GM04503 (cell line): ENCODE measurements at places on chromosomes 5 and 9.

GRCh38 chr9:129068990-129069861 is 11.7 kb upstream of the DOLPP1 start:
- no peak for DNase-seq

DNA sequence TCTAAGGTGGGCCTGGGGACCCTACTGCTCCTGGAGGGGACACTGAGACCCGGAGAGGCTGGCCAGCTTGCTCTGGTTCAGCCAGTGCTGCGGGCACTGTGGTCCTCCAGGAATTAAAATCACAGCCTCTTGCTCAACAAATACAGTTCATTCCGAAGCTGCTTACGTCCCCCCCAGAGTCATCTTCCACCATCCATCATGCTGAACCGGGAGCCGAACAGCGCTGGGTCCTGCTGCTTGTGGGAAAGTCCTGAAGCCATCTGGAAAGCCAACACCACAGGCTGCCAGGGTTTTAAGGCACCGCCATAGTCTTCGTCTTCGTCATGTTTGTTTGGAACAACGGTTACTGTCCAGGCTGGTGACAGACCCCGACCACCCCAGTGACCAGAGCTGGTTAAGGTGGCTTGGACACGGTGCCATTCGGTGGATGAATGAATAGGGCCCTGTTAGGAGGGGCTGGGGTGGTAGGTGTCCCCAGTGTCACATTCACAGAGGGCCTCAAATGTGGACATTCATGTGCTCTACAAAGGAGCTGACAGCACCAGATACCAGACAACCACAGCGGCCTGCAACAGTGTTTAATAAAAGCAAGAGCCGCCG is 81.6 kb upstream of the PHYKPL start:
- DNase-seq = no peak

GRCh38 chr5:34982823-34983222 is 53.5 kb downstream of the DNAJC21 start:
- no peak for DNase-seq

DNA sequence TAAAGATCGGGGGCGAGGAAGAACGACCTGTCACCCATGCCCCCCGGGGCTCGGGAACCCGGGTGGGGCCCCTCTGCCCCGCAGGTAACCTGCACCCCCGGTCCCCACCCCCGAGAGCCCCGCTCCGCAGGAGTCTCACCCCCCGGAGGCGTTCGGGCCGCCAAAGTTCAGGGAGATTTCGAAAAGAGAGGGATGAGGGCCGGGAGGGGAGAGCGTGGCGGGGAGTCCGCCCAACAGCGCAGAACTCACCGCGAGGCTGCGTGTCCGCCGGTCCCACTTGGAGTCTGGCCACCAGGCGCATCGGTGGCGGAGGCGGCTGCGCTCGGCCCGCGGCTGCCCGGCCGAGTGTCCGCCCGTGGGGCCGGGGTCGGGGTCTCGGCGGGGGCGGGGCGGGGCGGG is at the start of gene PHF19:
Gene PHF19 (minus strand): TSS at position 347 of the 399 bp plus-strand sequence. CDS start 2,447 bp downstream, outside the sequence.
- DNase-seq = no peak

- no peak for DNase-seq
These were observed 168.4 kb upstream of the MAP1B start for GRCh38 chr5:71938895-71939294.

- no peak for DNase-seq
These were observed 53.7 kb upstream of the PIP5K1B start for GRCh38 chr9:68651280-68651893.

DNA sequence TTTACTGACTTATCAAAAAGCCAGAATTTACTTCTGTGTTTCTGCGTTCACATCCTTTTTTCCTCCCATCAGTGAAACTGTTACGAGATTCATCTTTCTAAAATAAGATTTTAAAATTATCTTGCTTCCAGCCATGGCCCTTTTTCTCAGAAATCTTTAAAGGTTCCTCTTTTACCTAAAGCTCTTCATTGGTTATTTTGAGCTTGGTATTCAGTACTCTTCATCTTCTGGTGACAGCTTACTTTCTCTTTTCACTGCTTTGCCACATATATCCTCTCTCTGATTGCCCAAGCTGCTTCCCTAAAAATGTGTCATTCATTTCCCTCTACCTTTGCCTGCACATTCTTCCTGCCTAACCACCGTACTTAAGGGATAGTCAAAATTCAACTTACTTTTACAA is 32.3 kb downstream of the TGFBR1 start:
- DNase-seq = no peak

- DNase-seq = no peak
These were observed 94.0 kb upstream of the ALDH1B1 start for GRCh38 chr9:38298503-38298902.

GRCh38 chr5:148760945-148761638 is 65.3 kb upstream of the ADRB2 start:
- DNase-seq = no peak

- DNase-seq = no peak
These were observed 30.4 kb upstream of the NEURL1B start for GRCh38 chr5:172610643-172611042.

GRCh38 chr5:151068433-151069197 is 12.2 kb downstream of the TNIP1 start:
- no peak for DNase-seq

GRCh38 chr9:137365552-137366444 is 57.2 kb downstream of the EXD3 start:
- no peak for DNase-seq

- no peak for DNase-seq
These were observed 6.8 kb downstream of the ZNF608 start for GRCh38 chr5:124739634-124740025.

DNA sequence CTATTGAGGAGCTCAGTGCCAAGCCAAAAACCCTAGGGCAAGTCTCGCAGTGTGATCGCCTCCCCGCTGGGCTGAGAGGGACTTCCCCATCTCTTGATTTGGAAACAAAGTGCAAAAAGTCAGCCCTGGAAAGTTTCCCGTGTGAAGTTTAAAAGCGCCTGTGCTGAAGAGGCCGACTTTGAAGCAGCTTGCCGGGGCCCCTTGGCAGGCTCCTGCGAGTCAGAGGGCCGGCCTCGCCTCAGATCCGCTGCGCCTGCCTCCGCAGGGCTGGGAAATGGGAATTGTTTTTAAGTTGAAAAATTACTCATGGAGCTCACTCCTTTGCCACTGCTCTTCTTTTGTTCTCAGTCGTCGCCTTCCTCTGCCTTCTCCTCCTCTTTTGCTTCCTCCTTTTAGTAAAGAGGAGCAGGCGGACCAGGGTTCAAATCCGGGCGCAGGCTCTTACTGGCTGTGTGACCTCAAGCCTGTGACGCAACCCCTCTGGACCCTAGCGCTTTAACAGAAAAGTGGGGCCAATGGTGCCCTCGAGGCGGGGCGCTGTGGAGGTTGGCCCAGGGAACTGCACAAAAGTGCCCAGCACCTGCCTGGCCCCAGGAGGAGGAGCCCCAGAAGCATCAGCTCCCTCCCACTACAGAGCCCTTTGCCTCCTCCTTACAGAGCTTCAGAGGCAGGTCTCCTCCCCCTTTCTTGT is 14.7 kb upstream of the LHX2 start:
- no peak for DNase-seq

DNA sequence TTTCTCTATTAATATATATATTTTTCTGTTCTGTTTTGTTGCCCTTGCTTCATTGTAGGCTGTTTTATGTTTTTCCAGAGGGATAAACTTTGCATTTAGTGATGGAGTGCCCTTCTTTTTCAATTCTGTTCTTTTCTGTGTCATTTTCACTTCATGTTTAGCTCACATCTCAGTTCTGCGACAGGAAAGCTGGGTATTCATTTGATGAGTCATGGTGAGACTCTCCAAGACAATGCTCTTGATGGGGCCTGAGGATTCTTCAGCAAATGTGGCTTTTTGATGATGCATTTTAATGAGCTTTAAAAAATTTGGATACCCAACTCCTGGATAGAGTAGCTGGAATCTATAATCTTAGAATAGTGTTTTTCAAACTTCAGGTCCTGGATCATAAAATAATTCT is 56.5 kb upstream of the SPATA31D4 start:
- DNase-seq = peak; percentile 66

DNA sequence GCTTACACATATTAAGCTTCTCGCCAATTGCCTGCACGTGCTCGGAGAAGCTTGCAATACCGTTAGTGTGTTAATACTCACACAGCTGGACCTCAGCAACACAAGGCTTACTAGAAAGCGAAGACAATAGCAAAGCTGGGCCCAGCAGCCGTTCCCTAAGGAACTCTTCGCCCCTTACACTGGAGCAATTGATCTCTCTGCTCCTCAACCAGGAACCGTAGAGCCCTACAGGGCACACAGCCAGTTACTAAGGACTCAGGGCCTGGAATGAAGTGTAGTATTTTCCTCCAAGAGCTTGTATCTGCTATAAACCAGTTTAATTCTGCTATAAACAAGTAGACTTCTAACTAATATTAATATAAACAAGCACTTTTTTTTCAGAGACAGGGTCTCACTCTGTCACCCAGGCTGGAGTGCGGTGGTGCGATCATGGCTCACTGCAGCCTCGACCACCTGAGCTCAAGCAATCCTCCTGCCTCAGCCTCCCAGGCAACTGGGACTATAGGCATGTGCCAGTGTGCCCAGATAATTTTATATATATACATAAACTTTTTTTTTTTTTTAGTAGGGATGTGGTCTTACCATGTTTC is 67.0 kb upstream of the SIMC1 start:
- DNase-seq = no peak

- no peak for DNase-seq
These were observed 314.5 kb downstream of the CCDC171 start for GRCh38 chr9:15867334-15867733.

DNA sequence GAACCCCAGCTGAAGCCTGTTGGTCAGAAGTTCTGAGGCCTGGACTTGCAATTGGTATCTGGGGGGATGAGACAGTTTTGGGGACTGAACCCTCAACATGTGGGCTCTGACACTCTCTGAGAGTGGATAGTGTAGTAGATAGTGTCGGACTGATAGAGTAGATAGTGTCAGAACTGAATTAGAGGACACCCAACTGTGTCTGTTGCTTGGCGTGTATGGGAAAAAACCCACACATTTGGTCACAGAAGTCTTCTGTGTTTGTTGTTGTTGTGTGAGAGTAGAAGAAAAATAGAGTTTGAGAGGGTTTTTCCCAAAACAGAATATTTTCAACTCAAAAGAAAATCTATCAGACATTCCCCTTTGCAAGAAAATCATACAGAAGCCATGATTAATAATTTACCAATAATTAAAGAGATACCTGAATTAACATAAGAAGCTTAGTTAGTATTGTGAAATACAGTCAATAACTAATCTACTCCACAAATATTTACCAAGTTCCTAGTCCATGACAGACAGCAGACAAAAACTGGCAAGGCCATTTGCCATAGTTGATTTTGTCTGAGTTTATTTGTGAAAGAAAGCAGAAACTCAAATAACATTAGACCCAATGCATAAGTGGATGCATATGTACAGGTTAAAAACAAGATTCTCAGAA is 170.9 kb downstream of the CTNND2 start:
- DNase-seq = no peak

DNA sequence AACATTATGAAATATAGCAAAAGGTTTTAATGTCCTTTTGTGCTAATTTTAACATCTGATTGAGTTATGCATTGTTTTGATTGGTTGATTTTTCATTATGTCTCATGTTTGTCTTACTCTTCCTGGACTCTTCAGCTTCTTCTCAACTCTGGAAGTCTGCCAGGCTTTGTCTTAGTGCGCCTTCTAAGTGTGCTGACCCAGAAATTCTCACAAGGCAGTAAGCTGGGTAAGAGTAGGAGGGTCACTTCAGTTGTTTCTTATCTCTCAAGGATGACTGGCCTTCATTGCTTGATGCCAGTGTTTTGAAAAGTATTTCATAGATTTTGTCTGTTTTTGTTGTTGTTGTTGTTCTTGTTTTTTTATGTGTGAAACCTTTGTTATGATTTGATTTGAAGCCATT is 59.2 kb downstream of the RIC1 start:
- DNase-seq = no peak

- DNase-seq = no peak
These were observed 59.4 kb downstream of the MINAR2 start for GRCh38 chr5:129807162-129807814.

DNA sequence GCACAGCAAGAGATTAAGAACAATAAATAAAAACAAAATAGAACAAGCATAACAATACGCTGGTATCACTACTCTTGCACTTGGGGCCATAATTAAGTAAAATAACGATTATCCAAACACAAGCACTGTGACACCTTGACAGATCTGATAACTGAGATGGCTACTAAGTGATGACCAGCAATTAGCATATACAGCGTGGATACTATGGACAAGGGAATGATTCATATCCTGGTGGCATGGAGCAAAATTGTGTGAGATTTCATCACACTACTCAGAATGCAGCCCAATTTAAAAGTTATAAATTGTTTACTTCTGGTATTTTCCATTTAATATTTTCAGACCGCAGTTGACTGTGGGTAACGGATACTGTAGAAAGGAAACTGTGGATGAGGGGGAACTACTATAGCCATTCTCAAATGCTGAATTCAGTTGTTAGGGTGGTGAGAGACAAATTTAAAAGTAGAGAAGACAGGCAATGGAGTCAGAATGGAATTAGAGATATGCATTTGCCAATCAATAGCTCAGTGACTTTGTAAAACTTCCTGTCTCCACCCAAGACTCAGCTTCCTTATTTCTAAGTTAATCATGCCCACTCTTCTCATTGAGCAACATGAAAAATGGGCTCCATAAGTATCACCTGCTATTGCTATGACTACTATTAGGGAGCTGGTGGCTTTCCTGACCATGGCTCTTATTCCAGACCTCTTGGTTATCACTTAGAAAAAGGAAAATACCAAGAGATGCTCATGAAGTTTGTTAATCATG is 300.8 kb downstream of the TRIM32 start:
- DNase-seq = no peak

DNA sequence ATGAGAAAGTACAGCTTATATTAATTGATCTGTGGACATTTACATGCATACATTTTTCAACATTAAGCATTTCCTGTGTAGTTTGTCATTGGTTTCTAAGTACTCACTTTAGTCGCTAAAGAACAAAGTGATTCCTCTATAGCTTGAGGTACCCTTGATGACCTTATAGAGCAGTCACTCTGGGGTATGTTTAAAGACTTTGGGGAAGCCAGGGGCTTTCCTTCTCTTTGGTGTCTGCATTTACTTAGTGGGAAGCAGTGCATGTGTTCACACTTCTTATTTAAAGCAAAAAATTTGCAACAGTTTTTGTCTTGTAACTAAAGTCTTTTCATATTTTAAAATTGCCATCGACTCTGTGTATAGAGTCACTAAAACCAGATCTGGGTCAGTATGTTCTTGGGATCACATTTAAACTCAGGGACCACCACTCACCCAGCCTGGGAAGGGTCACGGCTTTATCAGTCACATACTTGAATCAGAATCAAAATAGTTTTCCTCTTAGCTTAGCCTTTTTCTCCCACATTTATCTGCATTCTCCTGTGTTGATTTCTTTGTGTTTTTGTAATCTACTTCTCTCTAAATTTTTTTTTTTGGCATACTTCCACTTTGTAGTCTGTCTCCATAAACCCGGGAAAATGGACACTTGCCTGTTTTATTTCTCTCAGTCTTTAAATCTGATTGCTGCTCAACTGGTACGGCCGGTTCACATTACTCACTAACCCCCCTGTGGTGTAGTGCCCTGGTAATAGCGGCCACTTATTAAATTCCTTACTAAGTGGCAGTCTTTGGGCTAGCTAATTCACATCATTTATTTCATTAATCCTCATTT is 143.9 kb upstream of the FBN2 start:
- DNase-seq = no peak

- no peak for DNase-seq
These were observed 148.6 kb downstream of the CDH9 start for GRCh38 chr5:26889815-26890214.
